ENCODE measurements at places on chromosomes 6 and 20. TPM values are rescaled to one million over a fixed set of nuclear protein-coding genes. Genes with fewer than 3 reads are reported as not detected.

DNA sequence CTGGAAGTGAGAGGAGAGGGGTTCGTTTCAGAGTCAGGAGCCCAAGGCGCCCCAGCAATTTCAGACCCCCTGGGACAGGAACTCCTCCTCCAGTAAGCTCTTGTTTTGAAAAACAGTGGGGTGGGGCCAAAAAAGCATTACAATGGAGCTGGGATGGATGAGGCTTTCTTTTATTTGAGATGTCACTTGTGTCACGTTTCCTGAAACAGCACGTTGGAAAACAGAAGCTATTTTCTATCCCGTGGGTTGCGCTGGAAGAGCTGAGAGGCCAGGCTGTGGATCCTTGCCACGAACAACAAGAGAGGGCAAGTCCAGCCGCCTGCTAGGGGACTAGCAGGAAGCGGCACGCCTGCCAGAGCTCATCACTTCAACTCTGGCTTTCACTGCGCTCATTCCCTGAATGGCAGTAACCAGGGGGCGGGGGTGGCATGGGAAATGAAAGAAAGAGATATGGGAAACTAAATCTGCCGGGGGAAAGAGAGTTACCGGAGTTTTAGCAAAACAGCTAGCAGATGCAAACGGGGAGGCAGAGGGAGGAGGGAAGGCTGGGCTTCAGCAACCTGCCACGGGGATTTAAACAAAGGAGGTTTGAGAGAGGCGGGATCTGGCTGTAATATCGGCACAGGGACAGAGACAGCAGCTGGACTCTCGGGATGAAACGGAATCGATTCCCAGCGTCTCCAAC, 34.6 kb downstream of the GCNT2 start:
- no peak for DNase-seq

- no peak for DNase-seq
These were observed 94.0 kb downstream of the SHLD1 start for GRCh38 chr20:5844063-5844681.

GRCh38 chr6:35275744-35276260, 16.3 kb downstream of the ZNF76 start:
- no peak for DNase-seq

DNA sequence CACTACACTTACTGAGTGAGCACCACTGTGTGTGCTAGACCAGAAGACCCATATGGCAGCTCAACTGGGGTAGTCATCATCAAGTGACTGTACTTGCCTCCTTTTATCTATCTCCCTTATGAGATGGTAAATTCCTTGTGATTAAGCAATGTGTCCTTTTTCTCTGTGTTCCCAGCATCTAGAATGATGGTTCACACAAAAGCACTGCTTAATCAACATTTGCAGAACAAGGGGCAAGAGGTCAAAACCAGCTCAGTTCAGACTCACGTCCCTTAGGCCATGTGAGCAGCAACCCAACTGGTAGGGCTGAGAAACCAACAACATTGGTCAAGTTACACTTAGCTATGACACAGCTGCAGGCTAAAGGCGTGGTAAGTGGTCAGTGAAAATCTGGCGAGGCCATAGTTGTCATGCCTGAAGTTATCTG, 10.0 kb downstream of the TRAM2 start:
- no peak for DNase-seq

DNA sequence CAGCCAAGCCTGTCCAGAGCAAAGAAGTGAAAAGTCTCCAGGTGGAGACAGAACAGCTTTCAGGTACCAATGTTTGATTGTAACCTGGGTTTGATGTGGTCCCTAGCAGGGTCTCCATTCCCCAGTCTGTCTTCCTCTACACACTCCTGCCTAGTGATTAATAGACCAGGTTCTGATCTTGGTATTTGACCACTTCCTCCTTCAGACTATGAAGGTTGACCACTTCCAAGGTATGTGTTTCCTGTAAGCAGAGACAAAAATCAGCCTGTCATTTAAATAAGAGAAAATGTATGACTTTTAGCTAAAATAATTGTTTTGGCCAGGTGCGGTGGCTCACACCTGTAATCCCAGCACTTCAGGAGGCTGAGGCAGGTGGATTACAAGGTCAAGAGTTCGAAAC, 41.8 kb upstream of the TOP1 start:
- no peak for DNase-seq

- DNase-seq, result no peak
These were observed 120.1 kb downstream of the TCP11 start for GRCh38 chr6:35021004-35021403.

PI3 gene
- 4.1 TPM for total RNA-seq

Data from upper lobe of right lung (tissue), 1 donor.